ENCODE measurements at places on chromosomes 13 and 19.

GRCh38 chr13:30898070-30898469 is 8.0 kb upstream of the MEDAG start:
- no peak for DNase-seq

DNA sequence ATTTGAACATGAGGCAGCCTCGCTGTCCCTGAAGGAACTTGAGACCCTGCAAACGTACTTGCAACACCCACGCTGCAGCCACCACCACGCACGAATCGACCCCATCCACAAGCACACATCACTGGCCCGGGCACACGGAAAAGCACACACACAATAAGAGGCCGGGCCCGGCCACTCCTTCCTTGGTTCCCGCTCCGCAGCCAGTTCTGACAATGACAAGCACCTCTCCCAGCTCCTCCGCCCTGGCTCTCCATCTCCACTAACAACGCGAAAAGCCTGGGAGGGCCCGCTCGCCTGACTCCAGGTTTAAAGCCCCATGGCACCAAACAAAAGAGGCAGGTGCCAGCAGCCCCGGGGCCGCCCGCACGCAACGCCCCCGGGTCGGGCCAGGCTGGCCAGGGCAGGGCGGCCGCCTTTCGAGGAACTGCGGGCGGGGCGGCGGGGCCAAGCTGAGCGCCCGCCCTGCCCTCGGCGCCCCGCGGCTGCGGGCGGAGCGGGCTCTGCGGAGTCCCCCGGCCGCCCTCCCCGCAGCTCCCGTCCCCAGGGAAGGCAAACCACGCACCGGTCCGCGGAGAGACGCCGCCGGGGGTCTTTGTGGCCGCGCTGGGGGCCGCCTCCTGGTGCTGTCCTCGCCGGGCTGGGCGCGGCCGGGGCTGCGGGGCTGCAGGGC is 495 bp downstream of the DCLK1 start:
- DNase-seq, result peak; percentile 37

DNA sequence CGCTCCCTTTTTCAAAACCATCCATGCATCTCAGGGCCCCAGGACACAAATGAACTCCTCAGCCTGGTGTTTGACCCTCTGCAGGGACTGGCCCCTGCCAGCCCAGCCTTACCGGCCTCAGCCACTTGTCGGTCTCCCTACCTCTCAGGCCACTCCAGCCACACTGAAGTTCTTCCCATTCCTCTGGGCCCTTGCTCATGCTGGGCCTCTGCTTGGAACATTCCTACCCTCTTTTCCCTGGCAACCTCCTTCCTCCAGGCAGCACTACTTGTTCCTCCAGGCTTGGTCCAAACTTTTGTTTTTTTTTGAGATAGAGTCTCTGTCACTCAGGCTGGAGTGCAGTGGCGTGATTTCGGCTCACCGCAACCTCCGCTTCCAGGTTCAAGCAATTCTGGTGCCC is 7.6 kb upstream of the EGLN2 start:
- DNase-seq, result no peak

GRCh38 chr19:6267552-6268381 is 12.0 kb downstream of the MLLT1 start:
- no peak for DNase-seq

DNA sequence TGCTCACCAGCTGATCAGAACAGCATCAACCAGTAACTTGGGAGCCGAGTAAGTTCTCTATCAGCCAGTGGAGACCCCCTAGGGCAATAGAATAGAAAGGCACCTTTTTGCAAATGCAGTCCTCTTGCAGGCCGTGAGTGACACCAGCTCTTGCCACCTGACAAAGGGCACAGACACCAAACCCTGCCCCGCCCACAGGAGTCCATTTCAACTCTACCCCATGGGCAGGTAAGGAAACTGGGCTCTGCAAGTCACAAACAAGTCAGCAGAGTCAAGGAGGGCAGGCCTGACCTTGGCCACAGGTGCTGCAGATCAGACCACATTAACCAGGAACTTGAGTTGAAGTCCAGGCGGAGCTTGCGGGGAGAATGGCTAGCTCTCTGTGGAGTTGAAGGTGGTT is 77.4 kb upstream of the SPATA13 start:
- DNase-seq, result no peak

- DNase-seq, result peak; percentile 75
Observed at GRCh38 chr19:10353793-10354391, 14.5 kb upstream of the ICAM3 start.

DNA sequence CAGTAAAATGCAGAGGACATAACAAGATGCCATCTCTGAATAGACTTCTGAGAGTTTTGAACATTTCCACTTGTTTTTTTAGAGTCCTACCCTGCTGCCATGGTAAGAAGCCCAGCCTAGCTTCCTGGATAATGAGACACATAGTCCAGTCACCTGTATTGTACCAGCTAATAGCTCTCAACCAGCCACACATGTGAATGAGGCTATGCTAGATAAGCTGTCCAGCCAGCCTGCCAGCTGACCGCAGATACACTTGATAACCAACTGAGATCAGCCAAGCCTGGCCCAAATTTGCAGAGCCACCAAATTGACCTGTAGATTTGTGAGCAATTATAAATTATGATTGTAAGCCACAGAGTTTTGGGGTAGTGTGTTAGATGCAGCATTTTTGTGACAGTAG is 10.7 kb downstream of the RFXAP start:
- DNase-seq, result no peak

DNA sequence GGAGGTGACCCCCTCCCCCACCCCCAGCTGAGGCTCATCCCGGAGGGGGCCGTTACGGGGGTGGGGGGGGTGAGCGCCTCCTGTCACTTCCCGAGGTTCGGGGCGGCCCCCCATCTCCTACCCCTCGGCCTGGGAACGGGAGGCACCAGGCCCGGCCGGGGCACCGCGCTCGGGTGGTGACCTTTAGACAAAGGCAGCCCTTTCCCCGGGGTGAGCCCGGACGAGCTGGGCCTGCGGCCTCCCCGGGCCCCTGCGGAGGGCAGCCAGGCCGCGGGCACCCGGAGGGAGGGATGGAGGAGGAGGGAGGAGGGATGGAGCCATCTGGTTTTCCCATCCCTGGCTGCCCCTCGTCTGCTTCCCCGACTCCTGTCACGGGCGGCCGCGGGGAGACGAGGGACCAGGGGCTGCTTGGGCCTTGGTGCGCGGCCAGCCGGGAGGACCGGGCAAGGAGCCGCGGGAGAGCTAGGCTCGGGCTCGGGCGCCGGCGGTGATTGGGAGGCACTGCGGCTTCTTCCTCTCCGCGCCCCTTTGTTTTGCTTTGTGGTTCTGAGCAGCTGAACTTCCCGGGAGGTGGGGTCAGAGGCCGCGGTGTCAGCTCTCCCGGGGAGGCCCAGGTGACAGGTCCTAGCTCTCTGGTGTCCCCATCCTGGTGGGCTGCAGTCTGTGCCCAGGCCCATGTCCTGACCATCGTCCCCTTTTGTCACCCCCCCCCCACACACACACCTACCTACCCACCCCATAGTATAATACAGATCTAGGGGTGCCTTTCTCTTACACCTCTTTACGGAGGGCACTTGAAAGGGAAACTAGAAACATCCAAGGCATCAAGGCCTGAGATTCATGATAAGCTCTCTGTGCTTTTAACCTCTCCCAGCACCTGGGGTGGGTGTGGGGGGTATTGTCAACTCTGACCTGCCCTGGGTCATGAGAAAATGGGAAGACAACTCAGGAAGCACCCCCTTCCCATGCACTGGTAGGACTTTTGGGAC is 1.3 kb downstream of the BICRA start:
- no peak for DNase-seq

DNA sequence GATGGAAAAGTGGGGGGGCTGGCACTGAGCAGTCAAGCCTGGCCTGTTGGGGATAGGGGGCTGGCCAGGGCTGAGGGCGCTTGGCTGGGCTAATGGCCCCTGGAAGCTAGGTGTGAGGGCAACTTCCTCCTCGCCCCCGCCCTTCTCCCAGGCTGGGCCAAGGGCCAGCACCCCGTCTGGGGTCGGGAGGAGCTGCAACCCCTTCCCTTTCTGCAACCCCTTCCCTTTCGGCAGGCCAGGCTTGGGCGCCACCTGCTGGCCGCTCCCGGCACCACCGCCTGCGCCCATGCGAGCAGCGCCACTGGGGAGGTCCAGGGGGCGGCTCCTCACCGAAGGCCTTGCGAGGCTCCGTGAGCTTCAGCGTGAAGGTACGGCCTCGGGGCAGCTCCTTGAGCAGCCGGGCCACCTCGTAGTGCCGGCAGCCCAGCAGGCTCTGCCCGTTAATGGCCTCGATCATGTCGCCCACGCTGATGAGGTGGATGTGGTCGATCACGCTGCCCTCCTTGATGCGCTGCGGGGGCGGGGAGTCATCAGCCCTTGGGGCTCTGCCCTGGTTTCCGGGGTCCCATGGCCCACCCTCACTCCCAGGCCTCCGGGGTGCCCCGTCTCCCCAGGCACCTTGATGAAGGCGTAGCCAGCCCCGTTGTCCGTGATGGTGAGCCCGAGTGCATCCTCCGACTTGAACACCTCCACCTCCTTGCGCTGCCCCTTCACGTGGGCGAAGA is 5.0 kb upstream of the PTGER1 start:
- peak; percentile 80 for DNase-seq

- DNase-seq, result no peak
Observed at GRCh38 chr19:44974857-44975256, 19.7 kb downstream of the CLPTM1 start.

DNA sequence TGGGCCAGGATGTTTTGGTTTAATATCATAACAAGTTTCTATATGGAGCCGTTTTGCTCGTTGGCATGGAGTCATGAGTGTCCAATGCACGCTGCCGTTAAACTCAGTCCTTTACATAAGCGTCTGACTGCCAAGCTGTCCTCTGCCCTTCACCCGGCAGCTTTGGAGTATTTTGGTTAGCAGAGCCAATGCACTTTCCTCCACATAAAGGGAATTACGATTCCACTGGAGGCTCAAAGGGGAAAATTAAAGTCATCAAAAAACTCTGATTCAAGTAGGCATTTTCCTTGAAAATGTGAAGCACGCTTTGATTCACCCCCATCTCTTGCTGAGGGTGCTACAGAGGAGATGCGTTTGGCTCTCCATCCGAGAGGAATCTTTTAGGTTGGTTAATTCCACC is 144.4 kb upstream of the ARGLU1 start:
- no peak for DNase-seq

DNA sequence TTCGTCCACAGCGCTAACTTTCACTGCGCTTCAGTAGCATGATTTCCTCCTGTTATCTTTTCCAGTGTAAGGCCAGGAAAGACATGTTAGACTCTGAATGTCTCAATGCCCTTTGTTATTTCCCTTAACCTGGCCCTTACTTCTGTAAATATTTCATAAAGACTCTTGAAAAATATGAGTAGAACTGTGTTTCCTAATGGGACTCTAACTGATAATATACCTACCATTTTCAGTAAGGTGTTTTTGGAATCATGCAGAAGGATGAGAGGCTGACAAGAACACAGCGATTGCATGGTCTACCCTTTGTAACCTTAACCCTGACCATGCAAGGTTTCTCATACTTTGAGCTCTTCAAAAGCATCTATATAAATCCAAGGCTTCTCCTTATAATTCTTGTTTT is 550.1 kb downstream of the SLITRK6 start:
- DNase-seq, result no peak

GRCh38 chr13:105929505-105929904 is 606.0 kb downstream of the EFNB2 start:
- DNase-seq, result no peak

- DNase-seq, result no peak
Observed at GRCh38 chr19:38730731-38731589, 13.3 kb downstream of the CAPN12 start.

DNA sequence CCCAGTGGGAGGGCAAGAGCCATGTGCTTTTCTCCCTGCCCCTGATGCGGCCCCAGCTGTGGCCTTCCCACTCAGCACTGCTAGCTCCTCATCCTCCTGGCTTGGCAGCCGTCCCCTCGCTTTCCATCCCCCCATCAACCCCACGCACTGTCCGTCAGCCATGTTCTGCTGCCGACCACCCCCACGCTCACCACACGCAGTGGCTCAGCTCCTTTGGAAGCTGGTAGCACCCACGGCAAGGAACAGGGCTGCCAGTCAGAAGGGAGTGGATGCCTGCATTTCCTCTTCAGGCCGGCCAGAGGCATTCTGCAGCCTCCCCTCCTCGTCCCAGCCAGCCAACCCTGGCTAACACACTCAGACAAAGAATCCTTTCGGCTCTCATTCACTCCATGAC is 6.3 kb downstream of the CALM3 start:
- no peak for DNase-seq

DNA sequence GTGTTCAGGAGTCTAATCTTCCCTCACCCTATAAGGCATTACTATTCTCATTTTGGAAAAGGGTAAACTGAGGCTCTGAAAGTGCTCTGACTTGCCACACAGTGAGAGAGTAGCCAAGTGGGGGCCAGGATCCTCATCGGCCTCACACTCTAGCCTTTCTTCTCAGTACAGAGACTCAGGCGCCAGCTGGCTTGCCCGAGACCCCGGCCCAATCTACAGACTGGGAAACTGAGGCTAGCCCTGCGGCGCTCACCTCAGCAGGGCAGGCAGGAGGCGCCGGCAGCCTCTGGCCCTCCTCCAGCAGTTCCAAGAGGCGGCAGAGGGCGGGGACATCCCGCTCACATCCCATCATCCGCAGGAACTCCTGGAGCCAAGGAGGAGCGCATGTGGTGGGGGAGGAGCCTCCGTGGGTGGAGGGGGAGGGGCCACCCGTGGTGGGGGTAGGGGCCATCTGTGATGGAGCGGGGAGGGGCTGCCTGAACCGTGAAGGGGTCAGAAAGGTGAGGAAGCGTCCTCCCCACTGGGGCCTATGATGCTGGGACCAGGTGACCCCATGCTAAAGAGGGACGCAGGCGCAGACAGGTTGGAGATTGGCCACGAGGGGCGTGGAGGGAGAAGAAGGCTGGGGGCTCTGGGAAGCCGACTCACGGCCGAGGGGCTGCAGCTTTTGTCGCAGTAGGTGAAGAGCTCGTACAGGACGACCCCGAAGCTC is 8.7 kb upstream of the INSL3 start:
- peak; percentile 85 for DNase-seq

DNA sequence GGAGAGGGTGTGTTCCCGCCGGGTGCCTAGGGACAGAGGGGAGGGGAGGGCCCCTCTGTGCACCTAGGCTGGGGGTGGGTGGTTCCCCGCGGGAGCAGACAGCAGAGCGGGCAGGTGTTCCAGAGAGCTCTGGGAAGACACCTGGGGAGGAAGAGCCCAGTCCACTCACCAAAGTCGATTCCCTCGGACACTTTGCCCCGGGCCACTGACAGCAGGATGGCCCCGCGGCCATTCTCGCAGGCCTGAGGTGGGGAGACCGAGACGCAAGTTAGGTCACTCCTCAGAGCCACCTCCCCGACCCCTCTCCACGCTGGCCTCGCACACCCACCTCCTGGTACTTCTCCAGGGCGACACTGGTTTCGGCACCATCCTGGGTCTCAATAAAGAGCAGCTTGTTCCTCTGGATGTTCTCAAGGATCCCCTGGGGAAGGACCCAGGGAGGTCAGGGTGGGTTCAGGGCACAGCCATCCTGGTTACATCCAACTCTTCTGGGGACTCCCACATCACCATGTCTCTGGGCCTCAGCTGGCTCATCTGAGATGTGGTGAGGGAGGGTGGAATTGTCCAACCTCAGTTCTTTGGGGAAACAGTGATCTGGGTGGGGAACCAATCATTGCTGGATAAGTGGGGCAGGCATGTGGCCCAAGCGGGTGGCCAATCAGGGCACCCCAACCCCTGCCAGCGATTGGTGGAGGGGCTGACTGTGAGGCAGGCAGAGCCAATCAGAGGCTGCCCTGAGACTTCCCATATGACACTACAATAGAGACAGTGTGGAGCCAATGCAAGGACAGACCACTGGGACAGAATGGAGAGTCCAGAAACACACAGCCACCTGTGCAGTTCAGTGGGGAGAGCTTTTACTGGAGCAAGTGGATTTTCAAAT is 12.6 kb downstream of the KLC3 start:
- no peak for DNase-seq
